NCI-H1417 (cell line): ENCODE measurements at places on chromosomes 5 and 9.

DNA sequence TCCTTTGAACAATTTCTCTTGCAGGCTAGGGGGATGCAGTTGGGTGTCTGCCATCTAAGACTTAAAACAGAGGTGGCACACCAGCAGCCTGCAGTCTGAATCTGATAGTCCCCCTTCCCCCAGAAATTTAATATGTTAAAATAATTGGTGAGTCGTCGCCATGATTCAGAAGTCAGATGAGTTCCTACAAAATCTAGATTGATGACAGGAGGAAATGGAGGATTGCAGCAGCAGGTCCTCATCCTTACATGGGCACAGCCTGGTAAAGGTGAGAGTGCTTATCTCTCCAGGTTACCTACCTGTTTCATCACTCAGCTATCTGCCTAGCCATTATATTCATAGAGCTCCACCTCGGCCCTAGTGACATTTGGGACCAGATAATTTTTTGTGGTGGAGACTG, 112.3 kb downstream of the PCSK1 start:
- DNase-seq, result no peak

DNA sequence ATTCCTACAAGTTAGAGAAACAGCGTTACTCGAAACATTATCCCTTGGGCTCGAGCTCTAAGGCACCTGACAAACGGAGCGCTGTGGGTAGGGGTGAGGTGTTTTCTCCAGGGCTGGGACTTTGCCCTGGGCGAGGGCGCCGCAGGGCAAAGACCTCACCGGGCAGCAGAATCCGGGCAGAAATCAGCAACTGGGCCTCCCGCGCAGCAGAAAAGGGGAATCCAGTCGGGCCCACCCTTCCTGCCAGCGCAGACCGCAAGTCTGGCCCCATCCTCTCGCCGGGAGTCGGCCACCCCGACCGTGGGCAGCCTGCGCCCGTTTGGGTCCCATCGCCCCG, 430 bp upstream of the MSH3 start:
- DNase-seq, result no peak

GRCh38 chr5:134846641-134846960, 833 bp downstream of the C5orf24 start:
- DNase-seq, result peak; percentile 69

- no peak for DNase-seq
These were observed 131.1 kb downstream of the FOXD1 start for GRCh38 chr5:73317523-73317922.

DNA sequence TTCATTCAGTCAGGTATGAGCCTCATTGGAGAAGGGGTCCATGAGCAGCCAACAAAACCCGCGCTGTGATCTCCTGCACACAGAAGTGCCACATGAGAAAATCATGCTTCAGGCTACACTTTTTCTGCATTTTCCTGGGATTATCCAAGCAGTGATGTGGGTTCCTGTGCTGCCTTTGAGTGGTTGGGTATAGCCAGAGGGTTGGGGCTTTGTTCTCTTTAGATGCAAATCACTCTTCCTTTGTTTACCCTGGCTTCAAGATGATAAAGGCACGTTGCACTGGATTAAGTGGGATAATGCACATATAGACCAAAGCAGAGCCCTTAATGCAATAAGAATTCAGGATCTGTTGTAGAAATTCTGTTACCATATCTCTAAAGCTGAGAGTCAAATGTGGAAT, 18.7 kb downstream of the ECM2 start:
- no peak for DNase-seq

GRCh38 chr5:60765019-60765709, 65.2 kb upstream of the DEPDC1B start:
- DNase-seq, result no peak

DNA sequence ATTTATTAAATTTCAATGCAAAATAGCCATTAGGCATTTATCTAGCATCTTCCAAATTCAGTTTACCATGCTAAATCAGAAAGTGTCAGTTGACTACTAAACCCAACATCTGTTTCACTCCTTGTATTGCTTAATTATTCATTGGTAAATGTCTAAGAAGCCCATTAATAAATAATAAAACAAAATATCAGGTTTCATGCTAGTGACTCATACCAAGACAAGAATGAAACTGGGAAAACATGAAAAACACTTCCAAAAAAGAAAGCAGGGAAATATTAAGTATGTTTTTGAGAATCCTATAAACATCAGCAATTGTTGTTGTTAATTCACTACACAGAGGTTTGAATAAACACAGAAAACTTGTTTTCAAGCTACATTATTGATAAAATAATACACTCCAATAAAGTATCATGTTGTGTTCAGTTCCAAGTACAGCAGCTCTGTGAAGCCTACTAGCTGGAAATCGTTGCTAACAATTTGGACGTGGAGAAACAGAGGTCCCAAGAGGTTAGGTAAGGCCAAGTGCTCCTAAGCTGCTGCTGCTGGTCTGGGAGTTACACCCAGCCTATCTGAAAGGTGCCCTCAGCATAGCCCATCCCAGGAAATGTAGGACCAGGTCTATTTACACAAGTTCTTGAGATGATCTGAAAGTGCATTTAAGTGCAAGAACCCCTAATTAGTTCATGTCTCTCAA, 78.8 kb downstream of the GNAQ start:
- peak; percentile 83 for DNase-seq

- DNase-seq, result no peak
These were observed 27.3 kb downstream of the NADK2 start for GRCh38 chr5:36214436-36214835.

DNA sequence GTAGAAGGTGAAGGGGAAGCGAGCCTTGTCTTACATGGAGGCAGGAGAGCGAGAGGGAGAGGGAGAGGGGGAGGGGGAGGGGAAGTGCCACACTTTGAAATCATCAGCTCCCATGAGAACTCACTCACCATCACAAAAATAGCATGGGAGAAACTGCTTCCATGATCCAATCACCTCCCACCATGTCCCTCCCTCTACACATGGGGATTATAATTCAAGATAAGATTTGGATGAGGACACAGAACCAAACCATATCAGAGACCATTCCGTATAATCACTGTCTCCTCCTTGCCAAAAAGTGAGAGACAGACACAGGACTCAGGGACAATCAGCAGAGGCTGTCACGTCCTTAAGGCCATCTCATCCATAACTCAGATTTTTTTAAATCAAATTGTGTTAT, 187.7 kb upstream of the TAS2R1 start:
- DNase-seq, result no peak

- no peak for DNase-seq
These were observed 60.3 kb downstream of the S1PR3 start for GRCh38 chr9:89051421-89052025.

- DNase-seq, result no peak
These were observed 191.8 kb upstream of the CCNG1 start for GRCh38 chr5:163245584-163245983.
